ENCODE measurements at places on chromosomes 11 and 22.

DNA sequence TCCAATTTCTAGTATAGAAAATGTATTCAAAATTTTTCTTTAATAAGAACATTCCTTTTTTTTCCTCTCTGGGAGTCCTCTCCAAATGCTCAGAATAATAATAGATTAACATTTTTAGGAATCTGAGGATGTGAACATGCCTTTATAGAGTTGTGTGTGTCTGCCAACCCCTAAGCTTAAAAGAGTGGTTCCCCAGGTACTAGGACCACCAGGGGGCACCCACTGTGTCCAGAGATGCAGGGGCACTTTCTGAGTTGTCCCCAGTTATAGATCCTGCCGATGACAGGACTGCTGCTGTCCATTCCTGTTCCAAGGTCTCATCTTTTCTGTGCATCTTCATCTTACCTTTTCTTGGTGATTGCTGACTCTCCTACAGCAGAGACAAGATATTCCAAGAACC lies 27.0 kb upstream of the MICAL2 start:
- peaks cover 11% of the 10 kb centered on the region for H3K27me3 ChIP-seq
- peaks cover 42% of the 10 kb centered on the region for H3K4me1 ChIP-seq
- H3K36me3 ChIP-seq, result peaks cover 4% of the 10 kb centered on the region
- H3K4me3 ChIP-seq, result no peak overlapping the region
- no peak overlapping the region for H3K27ac ChIP-seq
- no peak for DNase-seq

- no peak overlapping the region for H3K27ac ChIP-seq
- peaks cover 4% of the 10 kb centered on the region for H3K4me1 ChIP-seq
- no peaks in the 10 kb centered on the region for H3K27me3 ChIP-seq
- DNase-seq, result no peak
- no peak overlapping the region for H3K4me3 ChIP-seq
Observed at GRCh38 chr11:22920939-22921565, 60.8 kb upstream of the CCDC179 start.

GRCh38 chr11:113179181-113179704 lies 135.1 kb upstream of the TTC12 start:
- H3K4me3 ChIP-seq, result no peak overlapping the region
- peaks cover 30% of the 10 kb centered on the region for H3K27me3 ChIP-seq
- no peaks in the 10 kb centered on the region for H3K4me1 ChIP-seq
- H3K36me3 ChIP-seq, result no peaks in the 10 kb centered on the region

- H3K27me3 ChIP-seq, result no peaks in the 10 kb centered on the region
- no peak within 1 kb of the TSS for H3K27ac ChIP-seq
- no peaks in the 10 kb centered on the region for H3K4me1 ChIP-seq
- no peaks in the 10 kb centered on the region for H3K36me3 ChIP-seq
- no peak for DNase-seq
- H3K4me3 ChIP-seq, result no peak within 1 kb of the TSS
Observed at GRCh38 chr11:4903484-4903883, at the start of gene OR51A7. TSS of gene OR51A7 (plus strand) at chr11:4903783. CDS start at chr11:4907370, 3,587 bp downstream.

GRCh38 chr22:24506802-24507438 lies 11.8 kb downstream of the UPB1 start:
- no peak for DNase-seq
- H3K4me1 ChIP-seq, result peaks cover 25% of the 10 kb centered on the region
- H3K4me3 ChIP-seq, result no peak overlapping the region
- peaks cover 11% of the 10 kb centered on the region for H3K27me3 ChIP-seq
- no peak overlapping the region for H3K27ac ChIP-seq

DNA sequence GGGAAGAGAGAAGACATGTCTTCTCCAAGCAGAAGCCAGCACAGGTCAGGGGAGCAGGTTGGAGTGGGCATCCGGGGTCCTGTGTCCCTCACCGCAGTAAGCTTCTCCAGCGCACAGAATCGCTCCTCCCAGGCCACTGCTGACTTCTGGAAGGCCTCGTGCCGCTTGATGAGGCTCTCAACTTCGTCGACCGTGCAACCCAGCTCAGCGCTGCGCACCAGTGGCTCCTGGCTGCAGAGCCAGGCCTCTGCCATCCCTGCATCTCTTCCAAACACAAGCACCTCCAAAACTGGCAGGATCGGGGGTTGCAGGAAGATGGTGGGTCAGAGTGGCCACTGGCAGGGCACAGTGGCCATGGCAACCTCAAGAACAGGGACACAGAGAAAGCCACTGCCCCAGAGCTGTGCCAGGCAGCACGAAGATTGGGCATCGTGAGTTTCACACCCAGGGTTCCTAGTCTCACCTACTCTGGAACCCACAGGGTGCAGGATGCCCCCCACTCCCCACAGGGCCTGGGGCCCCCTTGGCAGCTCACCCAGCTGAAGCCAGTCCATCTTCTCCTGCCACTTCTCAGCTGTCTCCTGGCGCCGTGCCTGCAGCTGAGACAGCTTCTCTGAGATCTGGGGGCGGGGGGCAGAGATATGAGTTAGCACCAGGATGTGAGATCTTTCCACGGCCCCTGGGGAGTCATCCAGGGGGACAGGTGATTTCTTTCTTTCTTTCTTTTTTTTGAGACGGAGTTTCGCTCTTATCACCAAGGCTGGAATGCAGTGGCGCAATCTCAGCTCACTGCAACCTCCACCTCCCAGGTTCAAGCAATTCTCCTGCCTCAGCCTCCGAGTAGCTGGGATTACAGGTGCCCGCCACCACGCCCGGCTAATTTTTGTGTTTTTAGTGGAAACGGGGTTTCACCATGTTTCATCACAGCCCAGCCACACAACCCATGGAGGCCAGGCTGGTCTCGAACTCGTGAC lies 11.2 kb upstream of the RBM4B start:
- no peaks in the 10 kb centered on the region for H3K36me3 ChIP-seq
- no peak overlapping the region for H3K4me3 ChIP-seq
- no peak for DNase-seq
- no peaks in the 10 kb centered on the region for H3K27me3 ChIP-seq
- no peak overlapping the region for H3K27ac ChIP-seq
- H3K4me1 ChIP-seq, result no peaks in the 10 kb centered on the region

- no peak overlapping the region for H3K4me3 ChIP-seq
- H3K27me3 ChIP-seq, result no peaks in the 10 kb centered on the region
- H3K27ac ChIP-seq, result no peak overlapping the region
- H3K4me1 ChIP-seq, result no peaks in the 10 kb centered on the region
- DNase-seq, result no peak
Observed at GRCh38 chr11:17703951-17704350, 15.4 kb upstream of the MYOD1 start.

DNA sequence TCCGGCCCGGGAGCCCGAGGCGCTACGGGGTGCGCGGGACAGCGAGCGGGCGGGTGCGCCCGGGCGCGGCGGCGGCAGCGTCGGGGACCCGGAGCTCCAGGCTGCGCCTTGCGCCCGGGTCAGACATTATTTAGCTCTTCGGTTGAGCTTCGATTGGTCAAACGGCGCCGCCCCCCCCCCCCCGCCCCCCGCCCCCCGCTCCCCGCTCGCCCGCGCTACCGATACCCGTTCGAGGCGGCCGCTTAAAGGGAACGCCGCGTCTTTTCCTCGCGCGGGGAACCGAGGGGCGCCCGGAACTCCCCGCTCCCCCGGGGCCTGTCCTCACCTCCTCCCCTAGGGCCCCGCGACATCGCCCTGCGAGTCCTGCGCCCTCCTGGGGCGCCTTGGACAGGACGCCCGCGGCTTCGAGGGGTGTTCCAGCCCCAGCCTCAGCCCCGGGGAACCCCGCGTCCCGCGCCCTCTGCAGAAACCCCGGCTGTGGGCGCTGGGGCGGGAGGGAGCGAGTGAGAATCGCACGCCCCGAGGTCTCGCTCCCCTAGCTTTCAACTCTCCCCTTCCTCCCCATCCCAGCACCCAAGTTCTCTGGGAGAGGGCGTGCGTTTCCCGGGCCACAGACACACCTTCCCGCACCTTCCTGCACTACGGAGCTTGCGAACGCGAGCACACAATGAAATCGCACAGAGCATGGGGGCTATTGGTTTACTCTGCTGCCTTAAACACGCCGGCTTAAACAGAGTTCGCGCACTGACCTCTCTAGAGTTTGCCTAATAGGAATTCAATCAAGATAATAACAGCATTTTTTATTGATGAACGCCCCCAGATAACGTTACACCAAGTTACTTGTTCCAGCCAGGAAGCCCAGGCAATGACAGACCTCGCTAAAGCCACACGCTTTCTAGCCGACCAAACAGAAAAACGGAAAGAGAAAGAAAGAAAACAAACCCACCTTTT lies at the start of gene BDNF:
Gene BDNF (minus strand): TSS at position 105 of the 951 bp plus-strand sequence. CDS start 41,891 bp downstream, outside the sequence.
- H3K4me3 ChIP-seq, result peak within 1 kb of the TSS; percentile 73
- no peak for DNase-seq
- H3K36me3 ChIP-seq, result peaks cover 2% of the 10 kb centered on the region
- peaks cover 78% of the 10 kb centered on the region for H3K27me3 ChIP-seq

- no peak overlapping the region for H3K4me3 ChIP-seq
- no peak for DNase-seq
- peaks cover 51% of the 10 kb centered on the region for H3K36me3 ChIP-seq
- H3K27ac ChIP-seq, result peak overlapping the region; percentile 46
- H3K4me1 ChIP-seq, result peaks cover 40% of the 10 kb centered on the region
Observed at GRCh38 chr11:68550485-68550817, 89.9 kb downstream of the PPP6R3 start.

GRCh38 chr11:125251214-125251545 lies 86.6 kb downstream of the PKNOX2 start:
- H3K27ac ChIP-seq, result no peak overlapping the region
- DNase-seq, result no peak
- no peaks in the 10 kb centered on the region for H3K4me1 ChIP-seq
- no peak overlapping the region for H3K4me3 ChIP-seq
- H3K27me3 ChIP-seq, result peaks cover 9% of the 10 kb centered on the region

DNA sequence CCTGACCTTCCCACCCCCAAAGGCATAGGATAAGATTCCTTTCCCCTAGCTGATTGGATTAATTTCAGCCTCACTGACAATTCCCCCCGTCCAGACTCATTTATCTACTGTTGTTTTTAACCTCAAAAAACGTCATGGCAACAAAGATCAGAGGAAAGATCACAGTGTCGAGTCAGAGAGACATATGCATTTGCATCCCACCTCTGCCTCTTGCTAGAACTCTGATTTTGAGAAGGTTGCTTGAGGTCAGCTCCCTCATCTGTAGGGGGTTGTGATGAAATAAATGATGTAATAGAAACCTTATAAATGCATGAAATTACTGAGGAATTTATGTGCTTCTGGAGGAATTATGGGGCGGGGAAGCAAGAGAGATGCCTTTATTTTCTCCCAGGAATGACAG lies 53.3 kb upstream of the SYN3 start:
- H3K27ac ChIP-seq, result no peak overlapping the region
- no peaks in the 10 kb centered on the region for H3K27me3 ChIP-seq
- no peak overlapping the region for H3K4me3 ChIP-seq
- no peaks in the 10 kb centered on the region for H3K36me3 ChIP-seq
- H3K4me1 ChIP-seq, result no peaks in the 10 kb centered on the region

- H3K27me3 ChIP-seq, result peaks cover 29% of the 10 kb centered on the region
- H3K4me1 ChIP-seq, result peaks cover 7% of the 10 kb centered on the region
- H3K27ac ChIP-seq, result no peak overlapping the region
- H3K4me3 ChIP-seq, result peak overlapping the region; percentile 32
- peaks cover 3% of the 10 kb centered on the region for H3K36me3 ChIP-seq
Observed at GRCh38 chr11:17013548-17014320, 480 bp downstream of the PLEKHA7 start.

GRCh38 chr11:83292709-83293456 lies 6.7 kb upstream of the CCDC90B start:
- H3K27ac ChIP-seq, result no peak overlapping the region
- H3K4me1 ChIP-seq, result peaks cover 6% of the 10 kb centered on the region
- no peaks in the 10 kb centered on the region for H3K36me3 ChIP-seq
- DNase-seq, result no peak
- H3K4me3 ChIP-seq, result peak overlapping the region; percentile 47

DNA sequence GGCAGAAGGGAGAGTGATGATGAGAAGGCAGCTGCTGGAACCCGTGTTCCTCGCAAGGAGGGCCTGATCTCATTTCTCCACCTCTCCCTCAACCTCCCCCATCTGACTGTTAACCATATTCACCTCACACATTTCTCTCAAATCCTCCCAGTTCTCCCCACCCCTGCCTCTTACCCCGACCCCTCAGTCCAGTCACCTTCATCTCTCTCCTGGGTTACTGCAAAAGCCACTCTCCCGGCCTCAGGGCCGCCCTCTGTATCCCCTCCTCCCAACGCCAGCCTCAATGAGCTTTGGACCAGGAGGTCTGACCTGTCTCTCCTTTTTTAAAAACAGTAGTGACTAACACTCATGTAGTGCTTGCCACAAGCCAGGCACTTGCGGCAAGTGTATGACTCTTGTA lies 29.5 kb upstream of the LMO1 start:
- no peak for DNase-seq
- no peaks in the 10 kb centered on the region for H3K27me3 ChIP-seq
- H3K4me1 ChIP-seq, result no peaks in the 10 kb centered on the region
- no peaks in the 10 kb centered on the region for H3K36me3 ChIP-seq
- no peak overlapping the region for H3K4me3 ChIP-seq

DNA sequence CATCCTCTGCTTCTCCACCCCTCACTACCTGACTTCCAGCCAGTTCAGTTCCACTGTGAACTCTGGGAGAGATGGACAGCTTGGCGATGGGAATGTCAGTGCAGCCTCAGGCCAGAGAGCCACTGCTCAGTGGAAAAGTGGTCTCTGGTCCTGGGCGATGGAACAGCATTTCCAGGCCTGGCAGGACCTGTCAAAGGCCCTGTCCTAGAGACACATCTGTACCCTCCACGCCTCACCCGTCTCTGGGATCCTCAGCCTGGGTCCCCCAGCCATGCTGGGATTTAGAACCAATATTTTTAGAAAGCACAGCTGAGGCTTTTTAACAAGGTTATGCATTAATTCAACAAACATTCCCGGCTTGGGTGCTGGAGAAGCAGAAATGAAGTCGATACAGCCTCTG lies 165.7 kb downstream of the MN1 start:
- H3K36me3 ChIP-seq, result no peaks in the 10 kb centered on the region
- H3K27ac ChIP-seq, result no peak overlapping the region
- H3K27me3 ChIP-seq, result no peaks in the 10 kb centered on the region
- H3K4me3 ChIP-seq, result no peak overlapping the region

DNA sequence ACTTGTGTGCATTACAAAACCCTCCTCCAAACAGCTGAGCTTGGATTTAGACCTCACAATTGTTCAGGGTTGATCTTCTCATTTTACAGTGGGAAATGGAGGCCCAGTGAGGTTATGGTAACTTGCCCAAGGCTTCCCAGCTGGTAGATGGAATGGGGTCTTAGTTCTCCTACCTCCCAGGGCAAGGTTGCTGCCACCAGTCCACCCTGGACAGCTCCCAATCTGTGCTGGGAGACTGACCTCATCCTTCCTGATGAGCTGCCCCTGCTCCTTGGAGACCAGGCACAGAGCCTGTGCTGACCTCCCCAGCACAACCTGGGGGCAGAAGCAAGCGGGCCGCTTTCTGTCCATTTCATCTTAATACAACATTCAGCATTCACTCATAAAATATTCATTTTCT lies 190.7 kb downstream of the ST3GAL4 start:
- no peak overlapping the region for H3K4me3 ChIP-seq
- no peak for DNase-seq
- H3K27me3 ChIP-seq, result peaks cover 18% of the 10 kb centered on the region
- H3K36me3 ChIP-seq, result no peaks in the 10 kb centered on the region
- H3K27ac ChIP-seq, result no peak overlapping the region
- no peaks in the 10 kb centered on the region for H3K4me1 ChIP-seq

DNA sequence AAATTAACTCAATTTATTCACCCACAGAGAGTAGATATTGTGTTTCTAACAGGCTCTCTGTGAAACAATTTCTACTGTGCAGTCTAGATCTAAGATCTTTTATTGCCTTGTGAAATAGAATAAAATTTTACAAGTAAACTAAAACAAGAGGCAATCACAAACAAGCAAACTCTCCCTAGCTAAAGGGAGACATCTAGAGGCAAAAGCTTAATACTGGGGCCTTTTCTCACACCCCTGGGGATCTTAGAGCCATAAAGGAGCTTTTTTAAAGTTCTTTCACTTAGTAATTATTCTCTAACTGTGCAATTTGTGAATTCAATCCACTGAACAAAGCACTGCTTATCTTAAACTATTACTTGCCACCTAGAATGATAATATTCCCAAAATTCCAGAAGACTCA lies 19.7 kb downstream of the ALG9 start:
- no peak overlapping the region for H3K4me3 ChIP-seq
- H3K36me3 ChIP-seq, result peaks cover 34% of the 10 kb centered on the region
- H3K27me3 ChIP-seq, result no peaks in the 10 kb centered on the region
- no peak for DNase-seq
- H3K4me1 ChIP-seq, result no peaks in the 10 kb centered on the region
- H3K27ac ChIP-seq, result no peak overlapping the region
